ENCODE measurements at places on chromosomes 4 and X.

DNA sequence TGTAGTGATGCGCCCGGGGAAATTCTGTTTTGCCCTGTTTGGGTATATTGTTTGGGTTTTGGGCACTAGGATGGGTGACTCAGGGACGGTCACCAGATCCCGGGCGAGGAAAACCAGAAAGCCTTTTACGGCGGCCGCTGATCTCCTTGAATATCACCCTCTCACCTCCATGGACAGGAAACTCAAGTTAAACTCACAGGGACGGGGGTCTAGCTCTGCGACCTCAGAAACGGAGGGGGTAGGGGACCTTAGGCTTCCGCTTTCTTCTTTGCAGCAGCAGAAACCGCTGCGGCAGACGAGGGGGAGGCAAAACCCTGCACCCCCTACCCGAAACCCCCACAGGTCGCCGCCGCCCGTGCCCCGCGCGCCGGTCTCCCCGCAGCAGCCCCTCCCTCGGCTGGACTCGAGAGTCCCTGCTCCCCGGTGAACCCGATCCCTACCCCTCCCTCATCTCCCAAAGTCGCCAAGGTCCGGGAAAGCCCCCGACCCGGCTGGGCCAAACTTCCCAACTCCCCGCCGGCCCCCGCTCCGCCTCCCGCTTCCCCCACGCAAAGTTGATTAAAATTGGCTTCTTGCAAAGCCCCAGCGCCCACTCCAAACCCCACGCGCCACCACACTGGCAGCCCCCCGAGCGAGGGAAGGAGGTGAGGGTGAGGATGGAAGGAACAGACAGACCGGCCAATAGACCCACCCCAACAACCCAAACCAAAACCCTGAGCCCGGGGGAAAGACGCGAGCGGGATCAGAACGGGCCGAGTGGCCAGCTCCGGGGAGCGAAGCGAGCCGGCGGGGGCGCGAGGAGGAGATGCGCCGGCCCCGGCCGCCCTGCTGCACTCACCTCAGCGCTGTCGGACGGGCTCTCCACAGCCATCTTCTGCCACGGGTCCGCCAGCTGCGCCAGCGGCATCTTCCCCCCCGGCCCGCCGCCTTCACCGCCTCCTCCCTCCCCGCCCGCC, 705 bp downstream of the RPS6KA3 start:
- ATAC-seq, result peak; percentile 8

DNA sequence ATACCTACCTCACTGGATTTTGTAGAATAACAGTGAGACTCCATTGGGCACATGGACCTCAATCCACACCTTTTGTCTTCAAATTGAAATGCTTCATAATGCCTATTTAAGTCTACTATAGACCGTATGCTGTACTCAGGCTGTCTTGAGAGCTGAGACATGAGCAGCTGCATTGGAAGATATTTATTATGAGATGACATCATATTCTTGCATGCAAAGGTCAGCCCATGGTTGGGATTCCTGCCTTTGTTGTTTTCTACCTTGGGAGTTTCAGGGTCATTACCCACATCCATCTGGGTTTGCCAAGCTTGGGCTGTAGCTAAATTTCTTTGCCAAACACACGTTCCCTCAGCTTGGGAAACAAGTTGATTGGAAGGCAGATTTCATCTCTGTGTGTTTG, 33.2 kb upstream of the MAMLD1 start:
- no peak for ATAC-seq

GRCh38 chr4:163587867-163588266, 93.4 kb downstream of the TMA16 start:
- ATAC-seq, result peak; percentile 21

DNA sequence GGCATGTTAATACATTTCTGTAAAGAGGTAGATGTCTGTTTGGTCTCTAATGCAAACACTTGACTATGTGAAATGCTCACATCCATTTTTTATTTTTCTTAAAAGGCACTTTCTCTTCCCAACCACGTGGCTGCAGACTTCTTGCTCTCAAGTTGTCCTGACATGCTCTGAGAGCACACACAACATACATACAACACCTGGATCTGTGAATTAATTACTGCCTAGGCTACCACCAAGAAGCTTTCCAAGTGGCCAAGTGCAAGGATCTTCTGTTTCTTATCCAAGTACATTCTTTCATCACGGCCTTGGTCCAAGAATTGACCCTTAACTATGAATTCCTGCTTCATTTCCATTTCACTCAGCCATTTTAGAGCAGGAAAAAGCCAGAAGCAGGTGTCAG, 110.8 kb downstream of the SPRY1 start:
- ATAC-seq, result no peak

- no peak for ATAC-seq
Measured at GRCh38 chr4:8688041-8688907, 95.7 kb downstream of the CPZ start.

DNA sequence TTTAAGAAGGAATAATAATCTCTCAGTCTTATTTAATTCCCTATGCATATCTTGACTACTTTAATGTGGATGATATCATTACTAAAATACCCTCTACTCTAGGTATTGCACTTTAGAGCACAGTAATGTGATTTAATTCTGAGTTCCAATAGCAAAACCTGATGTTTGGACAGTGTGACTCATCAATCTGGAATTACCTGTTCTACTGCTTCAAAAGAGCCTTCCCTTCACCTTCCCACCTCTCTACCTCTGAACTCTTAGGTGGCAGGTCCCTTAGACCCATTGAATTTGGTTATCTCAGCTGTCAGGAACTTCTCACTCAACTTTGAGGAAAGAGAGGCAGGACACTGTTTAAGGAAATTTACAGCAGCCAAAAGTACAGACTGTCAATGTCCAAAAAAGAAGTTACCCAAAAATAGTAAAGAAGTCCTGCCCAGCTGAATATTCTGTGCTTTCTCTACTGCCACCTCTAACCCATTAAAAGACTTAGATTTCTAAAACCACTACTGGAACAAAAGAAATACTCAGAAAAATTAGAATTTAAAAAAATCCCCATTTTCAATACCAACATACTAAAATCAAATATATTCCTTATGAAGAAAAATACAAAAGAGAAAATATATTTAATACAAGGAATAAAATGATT, 123.1 kb upstream of the GPM6A start:
- no peak for ATAC-seq

DNA sequence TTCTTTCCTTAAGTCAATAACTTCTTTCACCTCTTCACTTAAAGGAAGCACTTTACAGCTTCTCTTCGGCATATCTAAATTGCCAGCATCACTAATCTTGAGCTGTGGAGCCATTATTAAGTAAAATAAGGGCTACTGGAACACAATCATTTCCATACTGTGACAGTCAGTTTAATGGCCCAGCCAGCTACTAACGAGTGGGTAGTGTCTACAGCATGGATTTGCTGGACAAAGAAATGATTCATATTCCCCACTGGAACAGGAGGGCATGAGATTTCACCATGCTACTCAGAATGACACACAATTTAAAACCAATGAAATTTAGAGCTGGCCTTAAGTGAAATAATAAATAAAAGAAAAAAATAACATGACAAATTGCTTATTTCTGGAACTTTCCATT, 72.1 kb downstream of the DDIT4L start:
- no peak for ATAC-seq

GRCh38 chr4:158571736-158572135, 50.1 kb downstream of the RXFP1 start:
- ATAC-seq, result no peak

- no peak for ATAC-seq
Measured at GRCh38 chrX:80576806-80577533, 156.7 kb downstream of the TENT5D start.

DNA sequence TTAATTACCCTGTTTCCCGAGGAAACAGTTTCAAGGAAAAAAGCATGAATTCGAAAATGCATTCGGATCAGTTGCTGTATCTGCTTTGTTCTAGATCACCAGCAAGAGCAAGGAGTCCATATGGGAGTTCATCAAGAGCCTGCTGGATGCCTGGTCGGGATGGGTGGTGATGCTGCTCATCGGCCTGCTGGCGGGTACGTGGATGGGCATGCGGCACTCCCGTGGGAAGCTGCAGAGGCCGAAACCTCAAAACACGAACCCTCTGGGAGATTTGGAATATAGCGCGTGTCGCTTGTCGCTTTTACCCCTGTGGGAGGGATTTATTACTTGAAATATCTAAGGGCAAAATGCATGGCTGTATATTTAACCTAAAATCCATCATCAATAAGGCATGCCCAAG, 30.6 kb downstream of the CLCN4 start:
- no peak for ATAC-seq

DNA sequence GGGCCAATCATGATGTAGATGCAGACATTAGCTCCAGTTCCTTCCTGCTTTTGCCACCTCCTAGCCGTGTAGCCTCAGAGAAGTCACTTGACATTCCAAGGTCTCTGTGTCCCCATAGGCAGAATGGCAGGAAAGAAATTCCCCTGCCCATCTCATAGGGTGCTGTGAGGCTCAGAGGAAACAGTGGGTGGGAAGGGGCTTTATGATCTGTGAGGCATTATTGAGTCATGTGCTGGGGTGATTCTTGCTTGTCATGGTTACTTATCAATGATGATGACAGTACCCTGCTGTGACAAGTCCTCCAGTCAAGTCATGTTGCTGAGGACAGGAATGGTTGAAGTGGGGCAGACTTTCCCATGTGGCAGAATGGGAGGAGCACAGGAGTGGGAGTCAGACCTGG, 63.7 kb downstream of the MSX1 start:
- ATAC-seq, result no peak

- ATAC-seq, result no peak
Measured at GRCh38 chr4:123435246-123436113, 38.9 kb downstream of the SPRY1 start.

DNA sequence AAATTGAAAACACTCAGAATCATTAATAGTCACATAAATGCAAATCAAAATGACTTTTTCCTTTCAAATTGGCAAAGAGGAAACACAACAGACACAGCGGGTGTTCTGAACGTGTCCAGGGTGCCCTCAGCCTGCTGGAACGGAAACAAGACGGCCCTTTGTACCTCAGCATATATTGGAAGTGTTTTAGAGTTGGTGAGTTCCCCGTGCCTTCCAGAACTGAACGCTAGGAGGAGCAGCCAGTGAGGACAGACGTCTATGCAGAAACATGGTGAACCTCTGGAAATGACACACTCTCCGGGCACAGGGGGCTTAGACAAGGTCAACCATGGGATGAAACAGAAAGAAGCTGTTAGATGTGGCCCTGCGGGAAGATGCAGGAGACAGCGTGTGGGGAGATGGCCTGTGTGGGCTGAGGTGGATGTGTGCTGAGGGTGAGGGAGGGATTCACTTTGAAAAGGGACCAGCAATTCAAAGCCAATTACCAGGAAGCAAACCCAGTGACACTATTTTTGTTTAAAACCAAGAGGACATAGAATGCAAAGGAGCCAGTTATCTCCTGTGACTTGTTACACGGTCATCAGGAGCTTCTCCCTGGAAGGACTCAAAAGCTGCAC, 40.4 kb downstream of the RNF212 start:
- ATAC-seq, result peak; percentile 92

GRCh38 chrX:118751950-118752783, 24.8 kb downstream of the IL13RA1 start:
- no peak for ATAC-seq

DNA sequence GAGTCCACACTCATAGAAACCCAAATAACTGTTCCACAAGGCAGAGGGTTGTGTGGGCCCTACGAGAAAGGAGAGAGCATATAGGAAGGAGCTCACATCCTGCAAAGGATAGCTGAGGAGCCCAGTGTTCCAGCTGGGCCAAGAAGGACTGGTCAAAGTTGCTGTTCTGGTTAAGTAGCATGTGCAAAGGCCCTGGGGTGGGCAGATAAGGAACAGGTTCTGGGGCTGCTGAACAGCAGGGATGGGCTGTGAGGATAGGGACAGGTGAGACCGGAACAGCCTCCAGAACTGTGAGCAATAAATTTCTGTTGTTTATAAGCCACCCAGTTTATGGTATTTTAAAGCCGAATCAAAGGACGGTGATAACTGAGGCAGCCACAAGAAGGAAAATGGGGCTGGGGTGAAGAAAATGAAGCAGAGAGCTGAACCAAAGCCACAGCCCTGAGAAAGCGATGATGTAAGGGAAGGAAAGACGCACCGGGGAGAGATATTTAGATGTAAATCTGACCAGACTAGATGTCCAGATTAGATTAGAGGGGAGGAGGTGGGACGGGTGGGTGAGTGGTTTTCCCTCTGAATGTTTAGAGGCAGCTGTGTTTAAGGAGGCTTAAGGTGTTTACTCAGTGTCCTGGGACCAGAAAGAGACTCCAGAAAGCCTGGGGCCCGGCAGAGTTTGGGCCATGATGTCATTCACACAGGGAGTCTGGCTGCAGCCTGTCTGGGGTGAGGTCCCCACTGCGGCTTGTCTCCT, 180.8 kb upstream of the BCOR start:
- no peak for ATAC-seq

- no peak for ATAC-seq
Measured at GRCh38 chrX:7841084-7841805, 1.7 kb upstream of the VCX start.

- no peak for ATAC-seq
Measured at GRCh38 chr4:74120086-74120485, 21.1 kb upstream of the CXCL2 start.

DNA sequence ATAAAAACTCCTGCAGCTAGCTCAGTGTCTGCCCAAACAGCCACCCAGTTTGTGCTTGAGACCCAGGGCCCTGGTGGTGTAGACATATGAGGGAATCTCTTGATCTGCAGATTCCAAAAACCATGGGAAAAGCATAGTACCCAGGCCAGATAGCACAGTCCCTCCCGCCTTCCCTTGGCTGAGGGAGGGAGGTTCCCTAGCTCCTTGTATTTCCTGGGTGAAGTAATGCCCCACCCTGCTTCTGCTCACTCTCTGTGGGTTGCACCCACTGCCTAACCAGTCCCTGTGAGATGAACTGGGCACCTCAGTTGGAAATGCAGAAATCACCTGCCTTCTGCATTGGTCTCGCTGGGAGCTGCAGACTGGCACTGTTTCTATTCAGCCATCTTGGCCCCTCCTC, 54.6 kb downstream of the USP26 start:
- no peak for ATAC-seq

DNA sequence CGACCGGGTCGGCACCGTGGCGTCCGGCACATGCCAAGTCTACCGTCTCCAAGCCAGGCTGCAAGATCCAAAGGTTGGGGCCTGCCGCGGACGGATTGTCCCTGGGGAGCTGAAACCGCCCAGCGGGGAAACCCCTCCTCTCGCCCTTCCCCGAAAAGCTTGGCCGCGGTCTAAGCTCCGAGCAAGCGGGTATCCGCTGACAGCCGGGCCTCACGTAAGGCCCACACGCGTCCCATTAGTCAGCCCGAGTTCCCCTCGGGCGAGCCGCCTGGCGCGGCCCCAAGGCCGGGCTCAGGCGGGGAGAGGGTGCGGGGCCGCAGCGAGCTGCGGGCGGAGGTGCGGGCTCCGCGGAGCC, 6.8 kb upstream of the BCOR start:
- ATAC-seq, result peak; percentile 8

- no peak for ATAC-seq
Measured at GRCh38 chr4:81136161-81136905, 78.7 kb downstream of the PRKG2 start.

- ATAC-seq, result no peak
Measured at GRCh38 chrX:5086388-5086787, 1142.3 kb downstream of the NLGN4X start.

DNA sequence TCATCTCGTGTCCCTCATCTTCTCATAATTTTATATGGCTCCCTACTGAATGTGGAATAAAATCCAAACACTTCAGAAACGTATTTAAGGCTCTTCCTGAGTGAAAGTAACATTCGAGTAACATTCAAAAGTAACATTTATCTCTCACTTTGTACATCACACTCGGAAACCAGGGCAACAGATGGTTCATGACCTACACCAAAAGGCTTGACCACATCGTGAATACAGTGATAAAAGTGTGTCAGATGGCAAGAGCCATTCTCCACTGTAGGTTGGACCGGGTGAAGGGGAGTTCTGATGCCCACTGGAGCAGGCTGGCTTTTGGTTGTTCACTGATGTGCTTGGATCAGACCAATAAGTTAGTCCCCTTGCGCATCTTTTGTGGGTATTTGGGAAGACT, 5.6 kb upstream of the LIMCH1 start:
- no peak for ATAC-seq

GRCh38 chrX:24553011-24553410, 87.9 kb downstream of the PDK3 start:
- ATAC-seq, result no peak

All from SK-N-SH treated with all-trans-retinoic acid at 6 μM for 48 hours (cell line).